ENCODE measurements at places on chromosomes 3 and 15.

- ATAC-seq: no peak
Measured at GRCh38 chr3:46585799-46586693, 19.9 kb upstream of the LRRC2 start.

DNA sequence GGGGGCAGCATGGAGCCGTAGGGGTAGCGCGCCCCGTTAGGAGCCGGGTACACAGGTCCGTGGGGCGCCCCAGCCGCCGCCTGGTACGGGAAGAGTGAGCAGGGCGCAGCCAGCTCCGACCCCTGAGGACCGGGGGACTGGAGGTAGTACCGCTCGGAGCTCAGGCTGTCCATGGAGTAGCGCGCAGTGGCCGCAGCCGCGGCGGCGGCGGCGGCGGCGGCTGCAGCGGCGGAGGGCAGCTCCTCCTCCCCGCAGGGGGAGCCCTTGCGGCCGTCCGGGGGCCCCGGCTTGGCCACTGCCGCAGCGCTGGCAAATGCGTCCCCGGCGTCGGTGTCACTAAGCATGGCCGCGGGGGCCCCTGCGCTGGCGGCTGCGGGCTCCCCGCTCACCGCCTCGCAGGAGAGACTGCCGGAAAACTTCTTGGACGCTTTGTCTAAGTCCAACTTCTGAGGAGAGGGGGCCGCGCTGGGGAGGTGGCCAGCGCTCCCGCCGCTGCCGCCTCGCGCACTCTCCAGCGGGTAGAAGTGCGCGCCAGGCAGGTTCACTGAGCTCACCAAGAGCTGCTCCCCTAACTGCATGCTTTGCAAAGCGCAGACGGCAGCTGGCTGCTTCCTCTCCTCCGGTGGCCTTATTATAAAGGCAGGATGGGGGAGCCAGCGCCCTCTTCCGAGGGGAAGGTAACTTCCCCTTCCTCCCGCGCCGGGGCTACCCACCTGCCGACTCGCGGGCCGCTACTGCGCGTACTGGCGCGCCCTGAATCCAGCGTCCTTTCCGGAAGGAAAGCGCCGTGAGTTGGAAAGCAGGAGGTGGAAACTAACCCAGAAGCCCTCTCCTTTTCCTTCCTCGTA lies at the start of gene EOMES:
Gene EOMES (minus strand): TSS at position 607 of the 848 bp plus-strand sequence. CDS start 29 bp downstream, at position 578.
- peak; percentile 64 for ATAC-seq

GRCh38 chr3:155778462-155778861 lies 27.6 kb downstream of the C3orf33 start:
- no peak for ATAC-seq

GRCh38 chr15:59169251-59169708 lies 37.4 kb upstream of the LDHAL6B start:
- ATAC-seq: peak; percentile 7

- ATAC-seq: no peak
Measured at GRCh38 chr15:91182101-91182500, 82.0 kb downstream of the SV2B start.

DNA sequence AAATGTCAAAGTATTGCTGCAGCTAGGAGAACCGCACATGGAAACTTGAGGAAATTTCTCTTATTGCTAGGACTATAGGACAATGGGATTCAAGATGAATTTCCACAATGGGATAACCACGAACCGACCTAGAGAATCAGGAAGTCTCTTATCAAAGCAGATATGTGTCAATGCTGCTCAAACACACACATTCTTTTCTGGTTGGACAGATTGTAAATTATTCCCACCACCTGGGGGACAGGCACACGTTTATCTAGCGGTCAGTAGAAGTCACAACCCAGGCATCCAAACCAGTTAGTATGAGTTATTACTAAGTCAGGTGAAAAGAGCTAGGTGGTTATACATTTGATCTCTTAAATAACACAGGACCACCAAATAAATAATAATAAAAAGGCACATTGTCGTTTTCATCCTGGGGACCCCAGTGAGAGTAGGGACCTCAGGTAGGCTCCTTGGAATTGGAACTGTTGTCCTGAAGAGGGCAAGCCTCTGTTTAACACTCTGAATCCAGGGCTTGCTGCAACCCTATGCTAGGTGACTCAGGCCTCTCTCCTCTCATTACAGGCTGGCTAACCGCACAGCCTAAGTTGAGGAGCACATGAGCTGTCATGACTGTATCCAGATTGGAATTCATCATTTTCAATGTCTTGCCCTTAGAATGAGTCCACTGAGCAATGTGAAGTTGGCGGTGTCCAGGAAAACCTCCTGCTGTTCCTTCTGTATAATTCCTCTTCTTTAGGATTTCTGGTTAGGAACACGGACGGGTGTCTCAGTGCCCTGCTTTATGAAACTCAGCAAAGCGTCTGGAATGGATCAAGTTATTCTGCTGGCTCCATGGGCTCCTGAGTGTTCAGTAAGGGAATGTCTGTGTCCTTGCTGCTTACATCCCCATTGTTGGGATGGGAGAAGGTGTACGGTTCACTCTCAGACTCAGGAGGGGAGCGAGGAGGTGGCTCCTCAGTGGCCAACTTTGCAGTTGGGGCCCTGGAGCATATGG lies 59.0 kb downstream of the CLEC3B start:
- peak; percentile 99 for ATAC-seq

- no peak for ATAC-seq
Measured at GRCh38 chr3:30161375-30161774, 445.0 kb upstream of the TGFBR2 start.

DNA sequence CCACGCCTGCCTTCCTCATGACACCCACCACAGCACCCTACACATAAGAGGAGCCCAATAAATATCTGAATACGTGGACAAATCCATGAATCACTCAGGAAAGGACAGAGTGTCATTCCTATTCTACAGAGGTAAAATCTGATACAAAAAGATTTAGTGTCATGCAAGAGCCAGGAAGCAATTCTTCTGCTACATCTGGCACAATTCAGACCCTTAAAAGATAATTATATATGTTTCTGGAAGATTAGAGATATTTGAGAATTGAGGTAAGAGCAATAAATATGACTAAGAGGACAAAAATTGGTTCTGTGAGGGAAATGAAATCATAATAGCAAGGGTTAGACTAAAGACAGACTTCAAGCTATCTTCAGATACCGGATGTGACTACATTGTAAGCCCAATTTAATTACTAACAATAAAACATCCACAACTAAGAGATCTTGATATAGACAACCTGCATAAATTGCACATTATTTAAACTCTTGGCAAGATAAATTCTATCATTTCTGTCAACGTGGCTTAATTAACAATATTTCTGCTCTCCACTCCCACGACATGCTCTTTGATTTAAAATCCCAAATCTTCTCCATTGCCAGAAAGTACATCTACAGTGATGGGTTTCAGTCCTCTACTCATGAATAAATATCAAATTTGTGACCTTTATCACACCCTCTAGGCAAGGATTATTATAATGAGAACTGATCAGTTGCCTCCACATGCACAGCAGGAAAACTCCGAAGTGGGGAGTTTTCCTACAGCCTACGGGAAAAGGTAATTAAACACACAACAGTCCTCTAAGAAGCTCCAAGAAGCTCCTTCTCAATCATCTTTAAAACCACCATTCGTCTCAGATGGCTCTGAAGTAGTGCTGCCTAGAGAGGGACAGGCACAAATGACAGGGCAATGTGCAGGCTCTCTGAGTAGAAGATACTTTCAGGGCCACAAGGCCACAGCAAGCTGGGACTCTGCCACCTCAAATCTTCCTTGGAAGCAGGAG lies 32.6 kb downstream of the MB21D2 start:
- peak; percentile 61 for ATAC-seq

GRCh38 chr3:173553635-173554280 lies 156.2 kb downstream of the NLGN1 start:
- ATAC-seq: peak; percentile 84

GRCh38 chr3:149180057-149180573 lies 41.5 kb downstream of the CP start:
- peak; percentile 97 for ATAC-seq

GRCh38 chr3:55726501-55726775 lies 239.3 kb upstream of the WNT5A start:
- ATAC-seq: no peak

GRCh38 chr15:81263477-81263876 lies 60.5 kb downstream of the STARD5 start:
- no peak for ATAC-seq

DNA sequence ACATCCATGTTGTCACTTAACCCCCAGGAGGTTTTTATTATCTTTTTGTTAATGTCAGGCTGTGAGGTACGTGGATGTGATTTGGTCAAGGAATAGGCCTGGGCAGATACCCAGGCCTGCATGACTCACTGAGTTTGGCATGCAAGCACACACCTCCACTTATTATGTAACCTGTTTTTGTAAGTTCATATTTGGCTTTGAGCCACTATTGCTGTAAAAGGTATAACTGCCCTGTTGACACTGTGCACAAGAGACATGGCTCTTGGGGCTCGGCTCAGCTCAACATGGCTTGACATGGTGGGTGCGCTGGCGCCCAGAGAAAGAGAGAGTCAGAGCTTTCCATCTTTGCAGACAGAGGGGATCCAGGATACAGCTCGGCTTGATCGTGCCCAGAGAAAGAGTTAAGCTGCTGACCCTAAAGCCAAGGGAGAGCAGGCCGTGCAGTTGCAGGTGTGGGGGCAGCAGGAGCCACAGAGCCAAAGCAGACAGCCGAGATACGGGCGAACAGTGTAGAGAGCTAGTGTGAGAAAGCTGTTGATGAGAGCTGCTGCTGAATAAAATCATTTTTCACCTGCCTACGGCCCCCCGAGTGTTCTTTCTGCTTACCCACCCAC lies 67.9 kb upstream of the UNC13C start:
- ATAC-seq: no peak

- ATAC-seq: no peak
Measured at GRCh38 chr15:58544756-58545155, 113.0 kb downstream of the LIPC start.

DNA sequence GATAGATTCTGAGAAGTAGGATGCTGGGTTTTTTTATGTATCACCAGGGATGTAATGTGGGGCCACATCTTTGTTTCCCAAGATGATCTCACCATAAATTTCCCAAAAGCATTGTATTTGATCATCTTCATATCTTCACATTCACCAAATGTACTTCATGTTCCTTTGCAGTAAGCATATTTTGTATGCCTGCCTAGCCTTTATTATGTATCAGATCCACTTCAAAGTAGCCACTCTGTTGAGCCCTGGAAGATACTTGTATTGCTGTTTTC lies 14.2 kb upstream of the GATM start:
- no peak for ATAC-seq

DNA sequence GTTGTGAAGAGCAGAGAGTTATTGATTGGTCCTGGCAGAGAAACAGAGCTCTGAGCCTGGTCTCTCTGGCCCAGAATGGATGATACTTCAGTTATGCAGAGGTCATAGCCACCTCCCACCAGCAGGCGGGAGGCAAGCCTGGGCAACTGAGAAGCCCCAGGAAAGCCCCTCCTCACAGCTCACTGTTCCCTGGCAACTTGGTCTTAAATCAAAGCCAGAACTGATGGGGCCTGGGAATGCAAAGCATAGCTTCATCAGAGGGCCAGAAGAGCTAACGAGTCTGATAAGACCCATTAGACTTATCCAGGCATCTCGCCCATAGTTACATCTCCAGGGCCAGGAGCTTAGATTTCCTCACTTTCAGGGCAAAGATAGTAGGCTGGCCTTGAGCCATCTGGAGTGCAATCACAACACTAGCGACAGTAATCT lies 5.5 kb upstream of the COLQ start:
- ATAC-seq: peak; percentile 92

DNA sequence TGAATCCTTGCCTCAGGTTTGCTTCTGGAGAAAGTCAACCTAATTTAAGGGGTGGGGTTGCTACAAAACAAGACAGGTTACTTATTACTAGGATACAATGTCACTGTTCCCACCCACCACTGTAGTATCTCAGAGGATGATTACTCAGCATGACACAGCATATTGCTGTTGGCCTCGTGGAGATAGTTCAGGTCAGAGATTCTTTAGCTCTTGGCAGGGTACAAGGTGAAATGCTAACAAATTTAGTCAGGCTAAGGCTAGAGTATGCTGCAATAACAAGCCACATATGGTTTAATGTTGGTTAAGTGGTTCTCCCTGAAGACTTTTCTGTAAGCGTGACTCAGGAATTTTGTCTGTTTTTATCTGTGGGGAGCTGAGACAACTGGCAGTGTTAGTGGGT lies 161.8 kb downstream of the EDEM1 start:
- ATAC-seq: no peak

- ATAC-seq: peak; percentile 52
Measured at GRCh38 chr3:105967117-105967516, 98.3 kb upstream of the CBLB start.

DNA sequence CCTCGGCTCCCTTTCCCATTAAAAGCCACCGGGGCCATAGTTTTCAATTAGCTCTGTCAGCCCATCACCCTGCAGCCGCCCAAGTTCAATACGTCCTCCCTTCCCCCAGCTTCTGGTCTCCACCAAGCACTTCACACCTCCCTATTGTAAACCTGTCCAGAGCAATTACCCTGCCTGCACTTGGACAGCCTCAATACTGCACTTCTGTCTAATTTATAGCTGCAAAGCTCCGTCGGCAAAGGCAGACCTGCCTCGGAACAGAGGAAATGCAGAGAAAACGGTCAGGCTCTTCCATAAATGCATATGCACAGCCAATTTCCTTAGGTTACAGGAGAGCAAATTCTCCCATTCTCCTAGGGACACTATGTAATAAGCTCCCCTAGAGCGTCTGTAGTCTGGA lies 21.9 kb downstream of the LRIG1 start:
- no peak for ATAC-seq

DNA sequence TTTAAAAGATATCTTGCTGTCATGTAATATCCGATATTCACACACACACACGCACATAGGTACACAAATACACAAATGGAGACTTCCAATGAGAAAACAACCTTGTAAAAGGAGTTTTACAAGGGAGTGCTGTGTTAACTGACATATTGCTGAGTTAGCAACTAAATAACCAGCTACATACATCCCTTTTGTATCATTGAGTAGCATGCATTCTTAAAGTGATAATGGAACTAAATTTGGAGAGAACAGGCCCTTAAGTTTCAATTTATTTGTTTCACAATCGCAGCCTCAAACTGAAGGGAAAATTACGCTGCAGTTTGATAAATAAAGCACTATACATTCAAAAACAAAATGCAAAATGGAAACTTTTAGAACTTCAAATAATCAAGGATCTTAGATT lies 1046.0 kb upstream of the NR2F2 start:
- no peak for ATAC-seq

DNA sequence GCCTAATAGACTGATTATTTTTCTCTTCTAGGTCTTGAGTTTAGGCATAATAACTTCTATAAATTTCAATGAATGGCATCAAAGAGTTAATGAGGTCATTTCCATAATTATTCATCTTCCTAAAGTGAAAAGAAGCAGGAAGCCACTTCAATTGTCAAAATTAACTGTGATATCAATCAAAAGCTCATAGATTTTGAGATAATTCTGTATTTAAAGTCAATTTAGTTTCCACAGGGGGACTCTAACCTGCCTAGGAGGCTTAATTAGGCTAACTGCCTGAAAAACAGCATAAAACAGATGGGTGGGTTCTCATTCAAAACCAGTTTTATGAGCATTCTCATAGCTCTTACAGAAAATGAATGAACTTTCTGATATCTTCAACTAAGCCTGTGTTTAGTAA lies 177.8 kb downstream of the OTOL1 start:
- ATAC-seq: no peak

DNA sequence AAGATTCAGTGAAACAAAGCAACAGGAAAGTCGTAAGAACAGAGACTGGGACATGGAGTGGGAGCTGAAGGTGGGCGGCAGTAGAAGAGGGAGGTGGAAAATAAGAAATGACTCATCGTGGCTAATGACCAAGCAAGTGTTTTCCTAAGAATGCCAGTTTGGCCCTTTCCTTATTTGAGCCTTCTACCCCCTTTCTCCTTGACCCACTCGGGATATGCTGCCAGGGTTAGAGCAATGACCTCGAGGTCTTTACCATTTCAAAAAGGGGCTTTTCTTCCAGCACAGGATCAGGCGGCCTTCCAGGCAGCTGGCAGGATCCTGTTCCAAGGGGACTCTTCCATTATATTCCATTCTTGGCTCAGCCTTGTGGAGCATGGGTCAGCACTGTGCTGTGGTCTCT lies 241.1 kb downstream of the RYR3 start:
- ATAC-seq: no peak
